D341Med (cell line): ENCODE measurements at places on chromosomes 5 and 9.

DNA sequence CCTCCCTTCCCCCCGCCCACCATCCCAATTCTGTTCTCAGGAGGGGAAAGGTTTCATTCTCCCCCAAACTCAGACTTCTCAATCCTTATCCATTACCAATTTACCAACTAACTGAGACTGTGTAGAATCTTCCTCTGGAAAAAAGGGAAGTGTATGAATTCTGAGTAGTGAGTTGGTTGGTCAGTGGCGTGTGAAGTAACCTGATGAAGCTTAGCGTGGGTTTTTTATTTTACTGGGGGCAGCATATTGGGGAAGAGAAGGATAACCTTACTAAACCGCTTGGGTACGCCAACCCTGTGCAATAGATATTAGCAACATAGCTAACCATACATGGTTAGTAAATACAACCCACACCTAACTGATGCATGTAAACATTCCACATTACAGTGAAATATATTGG, 1.1 kb upstream of the DNAJC21 start:
- DNase-seq, result no peak

DNA sequence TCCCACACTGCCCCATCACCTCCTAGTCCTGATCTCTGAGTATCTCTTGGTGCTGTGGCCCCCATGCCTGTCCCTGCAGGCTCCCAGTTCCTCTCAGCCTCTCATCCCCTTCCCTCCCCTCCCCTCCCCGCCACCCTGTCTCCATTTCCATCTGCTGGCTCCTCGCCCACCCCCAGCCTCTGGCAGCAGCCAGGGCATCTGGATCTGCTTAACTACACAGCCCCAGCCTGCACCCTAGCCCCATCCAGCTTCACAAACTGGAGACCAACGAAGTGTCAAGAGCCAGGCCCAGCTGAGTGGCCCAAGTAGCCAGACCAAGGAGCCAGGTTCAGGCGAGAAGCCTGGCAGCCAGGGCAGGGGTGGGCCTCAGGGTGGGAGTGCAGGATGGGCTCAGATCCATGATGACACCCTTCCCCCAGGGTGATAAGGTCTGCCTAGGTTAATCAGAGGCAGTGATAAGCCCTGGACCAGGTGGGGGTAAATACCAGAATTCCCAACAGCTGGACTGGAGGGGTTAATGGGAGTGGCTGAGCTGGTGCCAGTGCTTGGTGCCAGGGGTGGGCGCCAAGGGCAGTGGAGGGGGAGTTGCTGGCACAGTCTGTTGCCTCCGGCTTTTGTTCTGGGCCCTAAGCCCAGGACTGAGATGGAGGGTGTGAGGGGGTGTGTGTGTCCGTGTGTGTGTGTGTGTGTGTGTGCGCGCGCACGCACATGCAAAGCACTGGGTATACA, 2.5 kb downstream of the IL11RA start:
- DNase-seq, result peak; percentile 85

GRCh38 chr5:6525422-6525821, 76.8 kb downstream of the UBE2QL1 start:
- no peak for DNase-seq

DNA sequence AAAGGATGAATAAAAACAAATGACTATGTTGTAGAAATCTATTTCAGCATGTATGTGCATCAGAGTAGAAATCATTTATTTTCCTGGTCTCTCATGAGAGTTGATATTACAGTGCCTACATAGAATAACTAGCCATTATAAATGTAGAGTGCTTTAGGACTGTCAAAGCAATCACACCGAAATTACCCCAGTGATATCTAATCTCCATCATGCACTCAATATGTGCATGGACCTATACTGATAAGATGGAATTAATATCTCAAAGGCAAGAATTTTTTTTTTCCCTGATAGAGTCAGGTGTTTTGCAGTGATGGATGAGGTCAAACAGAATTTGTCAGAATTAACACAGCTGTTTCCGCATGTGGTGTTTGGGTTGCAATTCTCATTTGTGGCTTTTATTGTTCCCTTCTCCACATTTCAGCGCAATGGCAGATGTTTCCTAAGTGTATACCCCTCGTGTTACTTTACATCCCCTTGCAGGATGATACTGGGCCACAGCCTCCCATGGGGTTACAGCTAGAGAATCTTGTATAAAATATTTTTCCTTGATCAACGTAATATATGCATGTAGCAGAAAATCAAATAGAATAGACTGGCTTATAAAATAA, 298.8 kb downstream of the RASEF start:
- no peak for DNase-seq

DNA sequence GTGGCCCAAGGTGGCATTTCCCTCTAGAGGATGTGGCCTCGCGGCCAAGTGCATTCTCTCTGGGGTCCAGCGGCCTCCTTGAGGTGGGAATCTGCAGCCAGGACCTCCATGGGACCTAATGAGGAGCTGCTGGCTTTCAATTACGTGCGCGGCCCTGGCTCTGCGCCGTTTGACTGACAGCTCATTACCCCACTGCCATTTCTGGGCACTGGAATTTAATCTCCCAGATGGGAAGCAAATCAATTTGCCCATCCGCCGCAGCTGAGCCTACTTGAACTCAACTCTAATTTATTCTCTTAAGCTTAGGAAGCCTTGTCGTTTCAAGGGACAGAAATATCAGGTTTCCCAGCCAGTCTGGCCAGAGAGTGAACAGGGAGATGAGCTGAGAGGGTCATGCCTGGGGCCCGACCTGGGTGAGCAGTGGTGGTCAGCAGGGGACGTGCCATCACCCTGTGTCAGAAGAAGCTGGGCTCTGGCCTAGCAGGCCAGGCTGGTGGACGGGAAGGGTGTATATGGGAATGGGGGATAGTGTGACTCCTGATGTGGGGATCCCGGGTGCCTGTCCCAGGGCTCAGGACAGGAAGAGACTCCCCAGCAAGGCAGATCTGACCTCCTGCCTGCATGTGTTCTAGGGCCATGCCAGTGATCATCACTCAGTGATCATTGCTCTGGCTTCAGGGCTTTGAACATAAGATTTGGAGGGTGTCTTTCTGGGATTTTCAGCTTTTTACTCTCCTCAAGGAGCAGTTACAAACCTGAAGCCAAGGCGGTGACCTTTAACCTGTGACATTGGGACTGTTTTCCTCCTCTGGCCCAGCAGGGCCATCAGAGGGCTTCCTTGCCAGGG, 69.7 kb downstream of the MACROH2A1 start:
- peak; percentile 72 for DNase-seq

- no peak for DNase-seq
These were observed 30.5 kb downstream of the TMOD1 start for GRCh38 chr9:97531888-97532376.

- DNase-seq, result peak; percentile 59
These were observed 880.1 kb upstream of the SEMA6A start for GRCh38 chr5:117454716-117455212.

- DNase-seq, result no peak
These were observed 221.0 kb upstream of the ISL1 start for GRCh38 chr5:51162245-51162644.

GRCh38 chr9:93238953-93239925, 55.3 kb downstream of the WNK2 start:
- no peak for DNase-seq

- DNase-seq, result no peak
These were observed 218.0 kb downstream of the PIK3R1 start for GRCh38 chr5:68433526-68433922.

GRCh38 chr5:68272289-68272688, 56.7 kb downstream of the PIK3R1 start:
- no peak for DNase-seq

DNA sequence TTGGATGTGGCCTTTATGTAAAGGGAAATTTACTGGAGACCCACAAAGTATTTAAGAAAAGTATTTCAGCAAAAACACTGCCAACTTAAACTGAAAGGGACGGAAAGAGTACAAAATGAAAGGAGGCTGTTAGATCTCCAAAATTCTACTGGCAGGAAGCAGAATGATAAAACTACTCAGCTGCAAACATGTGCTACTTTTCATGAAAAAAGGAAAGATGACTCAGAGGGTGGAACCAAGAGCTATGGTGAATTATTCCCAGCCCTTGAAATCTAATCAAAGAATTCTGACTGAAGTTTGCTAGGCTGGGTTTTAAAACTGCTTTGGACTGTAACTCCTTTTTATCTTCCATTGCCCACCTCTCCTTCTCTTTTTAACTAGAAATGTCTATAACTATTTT, 58.6 kb upstream of the ZBED3 start:
- no peak for DNase-seq

DNA sequence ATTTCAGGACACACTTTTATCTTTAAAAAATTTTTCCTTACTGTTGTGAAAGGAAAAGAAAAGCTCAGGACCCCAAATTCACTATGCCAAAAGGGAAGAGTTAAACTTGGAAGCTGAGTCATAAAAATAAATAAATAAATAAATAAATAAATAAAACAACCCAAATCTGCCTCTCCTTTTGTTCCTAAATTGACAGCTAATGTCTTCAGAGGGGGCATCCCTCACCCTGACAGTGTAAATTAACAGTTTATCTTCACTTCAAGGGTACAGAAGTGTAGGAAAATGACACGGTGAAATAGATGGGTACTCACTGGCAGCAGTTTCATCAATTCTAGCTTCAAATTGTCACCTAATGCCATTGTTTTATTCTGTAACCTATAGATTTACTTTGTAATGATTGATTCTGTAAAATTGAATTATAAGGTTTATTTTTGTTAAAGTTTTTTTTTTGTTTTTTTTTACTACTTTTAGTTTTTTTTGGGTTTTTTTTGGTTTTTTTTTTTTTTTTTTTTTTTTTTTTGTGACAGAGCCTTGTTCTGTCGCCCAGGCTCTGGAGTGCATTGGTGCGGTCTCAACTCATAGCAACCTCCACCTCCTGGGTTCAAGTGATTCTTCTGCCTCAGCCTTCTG, 18.5 kb upstream of the ANXA1 start:
- no peak for DNase-seq

GRCh38 chr9:105216440-105217178, 27.8 kb upstream of the SLC44A1 start:
- DNase-seq, result no peak

GRCh38 chr5:4643190-4643589, 496.9 kb upstream of the ADAMTS16 start:
- DNase-seq, result no peak

DNA sequence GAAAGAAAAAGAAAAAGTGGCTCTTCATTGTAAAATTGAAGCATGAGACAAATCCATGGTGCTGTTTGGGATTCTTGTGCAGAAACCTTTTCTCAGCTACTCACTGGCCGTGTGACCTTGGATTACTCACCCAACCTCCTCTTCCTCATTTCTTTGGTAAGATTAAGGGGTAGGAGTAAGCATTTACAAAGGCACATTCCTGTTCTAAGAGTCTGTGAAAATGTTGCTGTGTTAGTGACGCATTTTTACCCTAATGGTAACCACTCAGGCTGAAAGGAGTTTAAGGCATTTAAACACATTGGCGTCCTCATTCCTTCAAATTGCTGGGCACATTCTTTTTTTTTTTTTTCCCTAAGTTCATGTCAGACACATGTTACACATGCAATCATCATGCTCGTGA, 4.3 kb downstream of the RAI14 start:
- DNase-seq, result no peak

DNA sequence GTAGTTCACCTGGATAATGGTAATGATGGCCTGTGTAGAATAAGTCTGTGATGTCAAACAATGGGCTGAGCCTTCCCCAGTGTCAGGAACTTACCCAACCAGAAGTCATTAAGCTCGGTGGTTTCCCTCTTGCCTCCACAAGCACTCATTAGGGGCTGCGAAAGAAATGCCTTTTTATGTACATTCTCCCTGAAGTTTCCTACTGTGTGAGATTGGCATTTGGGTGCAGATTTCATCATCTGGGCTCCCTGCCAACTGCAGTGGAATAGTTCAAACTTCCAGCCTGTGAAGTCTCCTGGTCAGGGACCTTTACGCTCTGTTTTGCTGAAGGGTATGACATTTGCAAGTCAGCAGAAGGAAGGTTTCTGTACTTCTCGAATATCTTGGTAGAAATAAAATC, 41.6 kb upstream of the TMEM215 start:
- no peak for DNase-seq

GRCh38 chr5:139675213-139675612, 27.1 kb downstream of the CXXC5 start:
- DNase-seq, result no peak

DNA sequence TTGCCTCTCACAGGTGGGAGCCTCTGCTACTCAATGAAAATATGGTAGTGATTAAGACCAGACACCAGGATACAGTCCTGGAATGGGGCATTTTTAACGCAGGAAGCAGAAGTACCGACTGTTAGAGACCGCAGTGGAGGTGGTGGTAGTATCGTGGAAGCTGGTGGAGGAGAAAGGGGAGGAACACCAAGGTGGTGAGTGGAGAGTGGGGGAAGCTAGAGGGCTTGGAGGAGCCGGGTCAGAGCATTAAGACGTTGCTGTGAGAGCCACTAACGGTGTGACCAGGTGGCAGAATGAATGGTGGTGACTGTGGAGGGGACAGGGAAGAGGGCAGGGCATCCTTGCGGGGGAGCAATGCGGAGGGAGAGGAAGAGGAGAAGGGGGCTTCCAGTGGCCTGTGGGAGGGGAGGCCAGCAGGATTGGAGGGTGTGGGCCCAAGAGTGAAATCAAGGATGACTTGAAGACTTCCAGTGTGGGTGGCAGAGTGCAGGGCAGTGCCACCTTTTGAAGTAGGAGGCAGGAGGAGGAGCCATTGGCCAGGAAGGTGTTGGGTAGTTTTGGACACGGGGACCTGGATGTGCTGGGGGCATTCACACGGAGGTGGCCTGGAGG, 1.6 kb upstream of the UBAC1 start:
- no peak for DNase-seq

DNA sequence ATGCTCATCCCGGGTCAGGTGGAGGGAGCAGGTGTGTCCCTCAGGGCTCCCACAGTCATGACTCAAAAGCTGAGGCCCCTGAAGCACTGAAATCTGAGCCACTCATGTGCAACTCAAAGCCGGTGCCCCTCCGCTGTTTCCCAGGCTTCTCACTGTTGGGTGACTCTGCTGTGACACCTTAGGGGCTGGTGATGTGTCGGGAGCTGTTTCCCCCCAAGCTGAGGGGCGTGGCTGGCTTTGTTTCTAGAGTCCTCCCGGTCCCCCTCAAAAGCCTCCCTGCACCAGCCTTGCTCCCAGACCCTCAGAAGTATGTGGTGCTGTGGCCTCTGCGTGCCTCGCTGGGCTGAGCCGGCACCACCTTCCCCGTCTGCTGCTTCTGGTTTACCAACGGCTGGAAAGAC, 39.7 kb downstream of the PLPP7 start:
- DNase-seq, result no peak

- DNase-seq, result no peak
These were observed 11.9 kb downstream of the PDE6A start for GRCh38 chr5:149932445-149933350.

GRCh38 chr5:37834542-37835379, 5.1 kb downstream of the GDNF start:
- DNase-seq, result no peak

GRCh38 chr5:146118322-146118721, 12.9 kb upstream of the PLAC8L1 start:
- DNase-seq, result no peak

GRCh38 chr5:30502277-30502676, 691.2 kb upstream of the CDH6 start:
- DNase-seq, result no peak

DNA sequence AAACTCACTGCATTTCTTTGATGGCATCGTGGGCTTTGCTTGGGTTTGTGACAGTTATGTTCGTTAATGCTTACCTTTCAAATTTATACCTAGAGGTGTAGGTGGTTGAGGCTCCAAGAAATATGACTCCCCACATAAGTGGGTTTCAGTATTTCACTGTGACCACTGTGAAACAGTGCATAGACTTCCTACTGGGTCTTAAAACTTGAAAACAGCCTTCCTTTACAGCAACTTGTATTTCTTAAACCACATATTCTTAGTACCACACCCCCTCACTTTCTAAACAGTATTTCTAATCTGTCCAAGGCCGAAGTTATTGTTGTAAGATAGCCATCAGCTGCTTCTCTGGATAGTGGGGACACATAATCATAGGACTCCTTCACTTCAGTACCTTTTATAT, 48.3 kb downstream of the TMEFF1 start:
- DNase-seq, result no peak

GRCh38 chr5:138953387-138954256, 78.5 kb upstream of the LRRTM2 start:
- peak; percentile 95 for DNase-seq
